ENCODE measurements at places on chromosomes 2 and 18. TPM values are rescaled to one million over a fixed set of nuclear protein-coding genes. Genes with fewer than 3 reads are reported as not detected.

The NEU2 gene
- not detected for total RNA-seq

The FAM161A gene
- total RNA-seq, result 1.5 TPM

The CERKL gene
- not detected for total RNA-seq

The UGT1A8 gene
- total RNA-seq, result not detected

The SLC39A6 gene
- 8.3 TPM for total RNA-seq

The KANSL1L gene
- 6.9 TPM for total RNA-seq

The BCL11A gene
- total RNA-seq, result 0.13 TPM

The ITGB6 gene
- total RNA-seq, result not detected

The CELF4 gene
- not detected for total RNA-seq

The KRTCAP3 gene
- total RNA-seq, result not detected

The TFPI gene
- total RNA-seq, result 145 TPM

The IGFBP5 gene
- 0.33 TPM for total RNA-seq

The CCDC141 gene
- 0.13 TPM for total RNA-seq

The ABHD1 gene
- not detected for total RNA-seq

The UGT1A4 gene
- not detected for total RNA-seq

The G6PC2 gene
- total RNA-seq, result not detected

The CXCR1 gene
- not detected for total RNA-seq

The TM4SF20 gene
- not detected for total RNA-seq

The CLEC4F gene
- total RNA-seq, result 0.10 TPM

The FAM117B gene
- total RNA-seq, result 1.2 TPM

The GULP1 gene
- 14.3 TPM for total RNA-seq

The TACR1 gene
- not detected for total RNA-seq

The STPG4 gene
- total RNA-seq, result 0.33 TPM

Measured in mammary microvascular endothelial cell (primary cell).